ENCODE measurements at places on chromosomes 7 and 10.

GRCh38 chr7:93949423-93949822, 27.9 kb downstream of the GNG11 start:
- peak; percentile 81 for DNase-seq

DNA sequence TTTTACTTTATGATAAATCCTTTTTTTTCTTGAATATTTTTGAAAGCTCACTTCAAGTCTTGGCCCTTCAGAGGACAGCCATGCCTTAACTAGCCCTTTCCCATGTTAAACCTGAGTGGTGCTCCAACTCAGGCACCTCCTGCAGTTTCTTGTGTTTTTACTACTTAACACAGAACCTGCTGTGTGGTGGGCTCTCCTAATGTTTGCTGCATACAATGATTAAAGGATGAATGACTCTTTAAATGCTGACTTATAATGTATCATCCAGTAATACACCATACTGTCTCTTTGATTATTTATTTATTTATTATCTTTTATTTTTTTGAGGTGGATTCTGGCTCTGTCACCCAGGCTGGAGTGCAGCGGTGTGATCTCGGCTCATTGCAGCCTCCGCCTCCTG, 179.4 kb downstream of the SEMA3E start:
- peak; percentile 10 for DNase-seq

GRCh38 chr7:43758822-43759683, 573 bp downstream of the BLVRA start:
- peak; percentile 35 for DNase-seq

GRCh38 chr7:67918158-67918557, 921.5 kb downstream of the TYW1 start:
- peak; percentile 14 for DNase-seq

- DNase-seq, result peak; percentile 73
Measured at GRCh38 chr7:142357953-142358520, 100.2 kb upstream of the PRSS58 start.

- peak; percentile 21 for DNase-seq
Measured at GRCh38 chr7:78562191-78562590, 763.6 kb downstream of the PHTF2 start.

DNA sequence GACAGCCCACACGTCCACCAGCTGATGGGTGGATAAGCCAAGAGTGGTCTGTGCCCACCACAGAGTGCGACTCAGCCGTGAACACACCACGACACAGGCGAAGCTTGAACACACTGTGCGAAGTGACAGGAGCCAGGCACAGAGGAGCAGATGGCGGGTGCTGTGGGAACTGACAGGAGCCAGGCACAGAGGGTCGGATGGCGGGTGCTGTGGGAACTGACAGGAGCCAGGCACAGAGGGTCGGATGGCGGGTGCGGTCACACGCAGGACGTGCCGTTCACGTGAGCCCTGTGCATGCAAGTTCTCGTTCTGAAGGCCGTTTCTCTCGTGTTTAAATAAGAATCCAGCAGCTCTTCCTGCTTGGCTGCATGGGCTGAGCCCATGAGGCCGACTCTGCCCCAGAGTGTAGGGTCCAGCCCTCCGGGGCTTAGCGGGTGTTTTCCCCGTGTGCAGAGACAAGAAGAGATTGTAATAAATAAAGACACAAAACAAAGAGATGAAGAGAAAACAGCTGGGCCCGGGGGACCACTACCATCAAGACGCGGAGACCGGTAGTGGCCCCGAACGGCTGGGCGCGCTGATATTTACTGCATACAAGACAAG, 5.9 kb upstream of the ADAP1 start:
- DNase-seq, result no peak

DNA sequence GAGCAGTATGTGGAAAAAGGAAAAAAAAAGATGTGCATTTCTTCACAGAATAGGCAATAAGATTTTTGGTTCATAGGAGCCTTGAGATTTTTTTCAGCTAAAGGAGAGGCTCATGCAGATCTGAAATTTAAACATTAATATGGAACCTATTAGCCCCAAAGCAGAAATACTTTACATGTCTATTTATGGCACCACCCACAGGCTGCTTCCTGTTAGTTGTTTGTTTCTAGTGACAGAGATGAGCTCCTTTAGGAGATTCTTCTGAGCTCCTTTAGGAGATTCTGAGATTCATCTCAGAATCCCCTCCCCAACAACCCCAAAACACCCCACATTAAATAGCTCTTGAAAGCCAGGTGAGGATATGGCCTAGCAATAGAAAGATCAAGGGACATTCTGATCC, 27.9 kb upstream of the HPS1 start:
- DNase-seq, result no peak

GRCh38 chr7:108231221-108231620, 101.1 kb upstream of the LAMB4 start:
- DNase-seq, result no peak

GRCh38 chr7:39341083-39341482, 225.1 kb upstream of the YAE1 start:
- DNase-seq, result no peak

GRCh38 chr10:75932921-75933320, 501.5 kb downstream of the LRMDA start:
- no peak for DNase-seq

DNA sequence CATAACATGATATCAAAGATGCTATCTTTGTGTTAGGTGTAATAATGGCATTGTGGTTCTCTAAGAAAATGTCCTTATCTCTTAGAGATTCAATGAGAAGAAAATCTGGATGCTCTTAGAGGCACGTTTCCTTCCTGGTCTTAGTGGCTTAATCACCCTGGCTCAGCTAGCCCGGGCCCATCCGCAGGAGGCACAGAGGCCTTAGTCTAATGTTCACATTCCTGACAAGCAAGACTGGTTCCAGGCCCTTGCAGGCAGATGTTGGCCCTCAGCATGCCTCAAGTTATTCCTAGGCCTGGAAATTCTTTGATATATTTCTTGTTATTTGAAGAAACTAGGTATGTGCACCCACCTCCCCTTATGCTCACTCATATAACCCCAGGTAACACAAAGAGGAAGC, 357.6 kb downstream of the SFMBT2 start:
- no peak for DNase-seq

DNA sequence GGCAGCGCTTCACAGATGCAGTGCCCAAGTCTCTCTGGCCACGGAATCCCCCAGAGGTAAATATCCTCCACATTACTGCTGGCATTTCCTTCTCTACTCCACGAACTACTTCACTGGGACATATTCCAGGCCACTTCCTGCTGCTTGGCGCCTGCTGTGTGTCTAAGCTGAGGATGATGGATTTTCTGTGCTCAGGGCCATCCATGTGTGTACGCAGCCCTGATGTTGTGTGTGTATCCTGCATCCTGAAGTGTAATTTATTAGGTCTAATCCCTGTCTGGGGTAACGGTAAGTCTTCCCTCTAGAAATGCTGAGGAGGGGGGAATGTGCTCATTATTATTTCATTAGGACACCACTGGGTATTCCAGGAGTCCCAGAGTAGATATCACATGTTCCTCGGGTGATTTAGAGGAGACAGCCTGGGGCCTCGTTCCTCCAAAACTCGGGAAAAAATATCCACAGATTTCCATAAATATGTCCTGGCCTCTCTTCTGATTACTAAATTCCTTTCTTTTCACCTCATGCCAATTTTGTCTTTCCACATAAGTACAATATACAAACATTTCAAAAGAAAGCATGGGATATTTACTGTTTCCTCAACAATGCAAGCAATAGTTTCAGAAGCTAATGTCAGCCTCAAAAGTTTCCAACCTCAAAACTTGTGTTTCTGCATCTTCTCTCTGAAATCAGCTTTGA, 25.5 kb upstream of the HABP2 start:
- peak; percentile 79 for DNase-seq

DNA sequence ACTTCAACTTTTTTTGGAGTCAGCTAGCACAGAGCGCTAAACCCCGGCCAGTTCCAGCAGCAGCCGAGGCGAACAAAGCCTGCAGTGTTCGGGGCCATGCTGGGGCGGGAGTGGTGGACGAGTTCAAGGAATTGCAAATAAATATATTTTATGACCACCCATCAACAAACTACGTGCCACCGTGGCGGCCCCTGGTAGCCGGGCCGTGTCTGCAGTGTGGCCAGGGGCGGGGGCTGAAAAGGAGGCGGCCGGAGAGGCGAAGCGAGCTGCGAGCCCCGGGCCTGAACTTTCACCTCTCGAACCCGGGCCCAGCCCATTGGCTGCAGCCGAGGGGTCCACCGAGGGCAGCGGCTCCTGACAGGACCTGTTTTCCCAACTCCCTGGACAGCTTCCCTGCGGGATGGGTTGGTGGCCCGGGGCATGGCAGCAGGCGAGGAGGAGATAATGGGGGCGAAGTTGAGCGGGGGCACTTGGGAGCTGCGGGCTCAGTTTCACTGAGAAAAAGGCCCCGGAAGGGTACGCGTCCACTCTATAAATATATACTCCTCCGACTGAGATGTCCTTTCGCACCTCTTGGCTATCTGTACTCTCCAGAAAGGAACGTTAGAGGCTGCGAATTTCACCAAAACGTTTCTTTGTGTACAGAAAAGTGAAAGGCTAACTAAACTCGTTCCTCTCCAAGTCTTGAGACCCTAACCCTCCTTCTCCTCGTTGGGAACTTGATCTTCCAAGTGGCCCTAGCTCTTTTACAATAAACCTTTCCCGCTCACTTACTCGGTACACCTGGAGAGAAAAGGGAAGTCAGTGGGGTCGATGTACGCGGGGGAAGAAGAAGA, 164.6 kb upstream of the PPP1R3A start:
- DNase-seq, result no peak
